NCI-H1417 treated with DMSO at 0.1 percent for 48 hours (cell line): ENCODE measurements at places on chromosomes 2 and 18.
A peak's percentile ranks its signal among the peaks of the same experiment; 100 is the strongest.

DNA sequence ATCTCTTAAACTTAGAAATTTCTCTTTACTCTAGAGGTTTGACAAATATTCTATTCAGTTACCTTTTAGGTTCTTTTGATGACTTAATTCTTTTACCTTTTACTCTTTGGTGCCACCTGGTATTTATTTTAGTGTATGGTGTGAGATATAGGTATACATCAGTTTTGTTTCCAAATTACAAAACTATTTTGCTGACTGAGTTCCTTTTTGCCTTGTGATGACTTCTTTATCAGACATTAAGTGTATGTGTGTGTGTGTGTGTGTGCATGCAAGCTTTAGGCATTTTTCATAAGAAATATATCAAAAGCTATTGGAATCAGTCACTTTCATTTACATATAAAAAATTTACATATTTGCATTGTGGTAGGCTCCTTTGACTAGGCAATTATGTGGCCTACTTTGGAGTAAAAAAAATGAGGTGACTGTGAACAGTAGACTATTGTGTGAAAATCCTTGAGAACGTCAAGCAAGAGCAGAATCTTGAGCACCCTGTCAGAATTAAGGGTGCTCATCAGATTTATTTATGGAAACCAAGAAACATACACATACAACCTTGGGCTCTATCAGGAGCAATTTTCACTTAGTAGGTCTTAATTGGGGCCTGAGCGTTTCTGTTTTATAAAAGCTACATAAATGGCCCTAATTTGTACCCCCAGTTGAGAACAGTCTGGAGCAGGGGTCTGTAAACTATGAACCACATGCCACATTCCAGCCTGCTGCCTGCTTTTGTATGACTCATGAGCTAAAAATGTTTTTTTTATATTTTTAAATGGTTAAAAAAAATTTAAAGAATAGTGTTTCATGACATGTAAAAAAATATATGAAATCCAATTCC is 415.9 kb downstream of the SLC4A3 start:
- no peak for DNase-seq

DNA sequence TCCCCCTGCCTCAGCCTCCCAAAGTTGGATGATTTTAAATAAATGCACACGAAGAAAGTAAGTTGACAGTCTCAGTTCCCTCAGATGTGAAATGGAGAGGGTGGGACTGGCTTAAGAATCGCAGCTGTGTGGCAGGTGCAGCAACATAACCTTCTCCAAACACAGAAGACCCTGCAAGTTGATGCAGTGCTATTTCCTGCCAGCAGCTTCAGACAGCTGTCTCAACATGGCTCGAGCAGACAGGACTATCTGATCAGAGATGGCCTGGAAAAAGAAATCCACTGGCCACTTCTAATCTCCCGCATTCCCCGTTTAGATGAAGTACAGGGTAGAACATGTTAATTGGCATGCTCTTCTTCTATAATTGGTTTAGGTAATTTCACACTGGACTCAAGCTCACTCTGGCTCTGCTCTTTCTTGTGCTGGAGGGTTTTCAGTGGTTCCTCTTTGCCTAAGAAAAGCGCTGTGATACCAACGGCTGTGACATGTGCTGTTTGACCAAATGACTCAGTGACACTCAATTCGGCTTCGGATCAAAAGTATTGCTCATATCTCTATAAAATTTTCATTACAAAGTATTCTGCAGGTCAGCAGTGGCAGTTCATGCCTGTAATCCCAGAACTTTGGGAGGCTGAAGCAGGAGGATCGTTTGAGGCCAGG is 40.2 kb downstream of the MYOM1 start:
- DNase-seq: no peak

DNA sequence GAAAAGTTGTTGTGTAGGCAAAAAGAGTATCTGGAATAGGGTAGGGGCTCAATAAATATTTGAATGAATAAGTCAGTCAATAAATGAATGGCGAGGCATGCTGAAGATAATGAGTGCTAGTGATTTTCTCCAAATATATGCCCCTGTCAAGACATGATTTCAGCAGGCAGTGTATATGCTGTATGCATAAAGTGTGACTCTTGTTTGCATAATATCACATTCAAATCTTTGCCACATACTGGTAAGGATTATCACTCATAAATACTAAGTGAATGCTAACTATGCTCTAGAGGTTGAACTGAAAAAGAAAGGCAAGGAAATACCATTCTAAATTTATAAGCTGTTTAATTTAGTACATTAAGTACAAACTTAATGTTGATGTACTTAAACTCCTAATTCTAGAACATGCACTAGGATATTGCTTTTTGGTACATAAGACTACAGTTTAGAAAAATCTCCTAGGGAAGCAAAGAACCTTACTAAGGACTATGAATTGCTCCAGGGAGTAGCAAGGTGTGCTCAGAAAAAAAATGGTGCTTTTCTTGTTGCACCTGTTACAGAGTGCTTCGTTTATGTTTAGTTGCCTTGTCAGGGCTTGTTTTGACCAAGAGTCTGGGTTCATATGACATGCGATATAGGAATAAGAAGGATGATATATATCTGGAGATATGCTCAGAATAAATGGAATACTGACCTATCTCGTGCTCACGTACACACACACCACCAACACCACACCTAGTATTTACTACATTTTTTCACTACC is 224.0 kb upstream of the TANK start:
- DNase-seq: no peak

DNA sequence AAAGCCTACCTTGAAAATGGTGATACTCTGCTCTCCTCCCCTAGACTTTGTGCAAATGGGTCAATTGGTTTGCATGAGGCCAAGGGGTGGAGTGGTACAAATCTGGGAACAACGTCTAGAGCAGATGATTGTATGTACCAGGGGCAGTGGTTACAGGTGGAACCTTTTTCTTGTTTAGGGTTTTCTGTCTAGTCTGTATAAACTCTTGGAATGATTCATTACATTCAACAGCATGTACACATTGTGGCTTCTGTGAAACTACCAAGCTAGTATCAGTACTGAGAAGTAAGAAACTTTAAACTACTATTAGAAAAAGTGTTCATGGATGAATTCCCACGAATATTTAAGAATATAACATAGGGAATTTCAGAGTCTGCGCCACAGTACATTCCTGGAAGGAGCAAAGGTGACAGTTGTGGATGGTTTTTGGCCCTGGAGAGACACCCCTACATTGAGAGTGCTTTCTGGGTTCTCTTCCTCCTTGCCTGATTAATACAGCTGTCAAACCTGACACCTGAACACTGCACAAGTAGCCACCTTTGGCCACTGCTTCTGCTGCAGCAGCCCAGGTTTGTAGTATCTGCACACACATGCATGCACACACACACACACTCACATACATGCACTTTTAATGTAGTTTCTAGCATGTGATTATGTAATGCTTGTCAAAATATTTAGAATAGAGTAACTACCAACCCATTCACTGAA is 30.0 kb downstream of the CFAP221 start:
- no peak for DNase-seq

DNA sequence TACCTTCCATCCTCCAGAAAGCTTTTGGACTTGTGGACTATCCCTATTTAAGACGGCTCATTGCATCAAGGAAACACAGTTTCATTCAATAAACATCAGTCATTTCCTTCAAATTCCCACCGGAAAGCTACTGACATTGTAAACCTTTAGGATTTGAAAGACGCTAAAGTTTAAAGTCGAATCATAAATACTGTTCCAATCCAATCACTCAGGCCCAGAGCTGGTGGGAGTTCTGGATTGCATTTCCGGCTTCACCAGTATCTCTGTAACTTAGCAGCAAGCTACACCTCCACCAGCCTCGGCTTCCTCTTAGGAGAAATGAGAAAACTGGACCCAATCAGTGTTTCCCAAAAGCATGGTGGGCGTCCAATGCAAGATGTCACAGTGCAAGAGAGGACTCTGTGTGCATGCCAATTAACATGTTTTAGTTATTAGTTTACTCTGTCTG is 1.6 kb downstream of the WDFY1 start:
- DNase-seq: no peak

- DNase-seq: no peak
These were observed 35.1 kb downstream of the RAMP1 start for GRCh38 chr2:237894396-237894979.

GRCh38 chr2:168666339-168666738 is 136.1 kb upstream of the NOSTRIN start:
- no peak for DNase-seq

GRCh38 chr2:168086851-168087250 is 160.5 kb downstream of the STK39 start:
- DNase-seq: no peak

- no peak for DNase-seq
These were observed 181.1 kb upstream of the EPAS1 start for GRCh38 chr2:46116150-46116549.

- DNase-seq: no peak
These were observed 217.1 kb downstream of the MREG start for GRCh38 chr2:215796140-215796855.

- DNase-seq: no peak
These were observed 455.2 kb downstream of the THSD7B start for GRCh38 chr2:137220438-137220993.

- DNase-seq: no peak
These were observed 32.1 kb upstream of the RPL31 start for GRCh38 chr2:100969998-100970397.

DNA sequence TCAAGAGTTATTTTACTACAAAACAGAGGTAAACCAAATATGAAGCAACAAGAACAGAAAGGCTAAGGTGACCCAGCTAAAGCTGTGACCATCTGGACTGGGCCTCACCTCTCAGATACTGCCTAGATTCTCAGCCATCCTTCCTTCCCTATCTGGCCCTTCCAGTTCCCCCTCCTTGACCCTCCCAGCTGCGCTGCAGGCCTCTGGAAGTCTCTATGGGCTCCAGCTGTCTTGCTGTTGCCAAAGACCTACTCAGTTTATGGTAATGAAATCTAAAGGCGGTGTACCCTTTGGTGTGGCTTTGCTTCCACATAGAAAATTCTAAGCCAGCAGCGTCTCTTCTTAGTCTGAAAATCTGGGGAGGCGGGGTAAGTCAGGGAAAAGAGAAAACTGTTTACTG is 55.7 kb downstream of the ARHGEF33 start:
- DNase-seq: no peak

DNA sequence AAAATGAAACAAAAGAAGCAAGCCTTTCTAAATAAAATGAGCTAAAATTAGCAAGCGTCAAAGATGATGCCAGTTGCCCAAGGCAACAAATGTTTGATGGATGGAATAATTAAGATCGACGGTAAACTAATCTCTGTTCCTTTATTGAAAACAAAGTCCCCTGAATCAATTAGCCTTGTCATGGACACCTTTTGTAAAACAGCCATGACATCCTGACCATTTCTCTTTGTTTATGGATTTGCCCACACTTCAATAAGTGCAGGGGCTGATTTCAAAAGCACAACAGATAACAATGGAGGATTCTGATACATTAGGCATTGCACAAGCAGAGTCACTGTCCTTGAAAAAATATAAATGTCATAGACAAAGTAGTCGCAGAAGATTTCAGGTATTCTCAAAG is 160.1 kb upstream of the HNRNPA3 start:
- peak; percentile 50 for DNase-seq

- no peak for DNase-seq
These were observed 1668.7 kb downstream of the SUCLG1 start for GRCh38 chr2:82790206-82791021.

- no peak for DNase-seq
These were observed 464.1 kb downstream of the TNS1 start for GRCh38 chr2:217538719-217539118.

GRCh38 chr18:36700955-36701354 is 127.8 kb downstream of the TPGS2 start:
- no peak for DNase-seq

DNA sequence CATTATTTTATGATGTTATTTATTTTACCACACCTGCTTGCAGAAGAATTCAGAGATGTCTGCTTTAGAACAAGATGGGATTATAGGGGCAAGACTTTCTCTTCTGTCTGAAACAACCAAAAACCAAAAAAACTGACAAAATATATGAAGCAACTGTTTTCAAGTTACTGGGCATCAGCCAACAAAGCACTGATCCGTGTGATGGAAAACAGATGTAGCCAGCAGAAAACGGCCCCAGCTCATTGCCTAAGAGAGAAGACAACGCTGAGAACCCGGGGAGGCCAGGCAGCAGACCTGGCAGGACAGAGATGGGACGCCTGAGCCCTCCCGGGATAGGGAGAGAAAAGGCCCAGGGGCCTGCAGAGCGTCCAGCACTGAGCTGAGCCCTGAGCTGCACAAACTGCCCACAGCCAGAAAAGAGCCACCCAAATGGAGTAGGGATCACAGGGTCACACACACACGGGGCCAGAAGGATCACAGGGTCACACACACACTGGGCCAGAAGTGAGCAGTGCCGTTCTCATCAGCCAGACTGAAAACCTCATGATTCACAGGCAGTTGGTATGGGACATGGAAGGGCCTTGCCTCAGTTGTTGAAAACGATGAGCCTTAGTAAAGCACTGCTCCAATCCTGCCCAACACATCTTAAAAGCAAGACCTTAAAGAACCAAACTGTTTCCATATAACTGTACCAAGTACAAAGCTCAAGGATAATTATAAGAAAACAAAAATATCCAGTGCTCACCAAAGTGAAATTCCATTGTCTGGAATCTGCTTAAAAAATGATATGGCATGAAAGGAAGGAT is 12.1 kb downstream of the PXDN start:
- DNase-seq: no peak

GRCh38 chr2:88639865-88640264 is 12.6 kb upstream of the EIF2AK3 start:
- no peak for DNase-seq

GRCh38 chr2:180910831-180911665 is 69.4 kb upstream of the UBE2E3 start:
- DNase-seq: no peak

GRCh38 chr2:158748926-158749590 is 46.1 kb upstream of the DAPL1 start:
- DNase-seq: no peak

GRCh38 chr2:74552914-74553811 is 579 bp downstream of the LOXL3 start:
- DNase-seq: no peak

- no peak for DNase-seq
These were observed 7.2 kb downstream of the SP5 start for GRCh38 chr2:170722301-170722700.

GRCh38 chr18:64244571-64244970 is 95.7 kb upstream of the LINC00305 start:
- no peak for DNase-seq

DNA sequence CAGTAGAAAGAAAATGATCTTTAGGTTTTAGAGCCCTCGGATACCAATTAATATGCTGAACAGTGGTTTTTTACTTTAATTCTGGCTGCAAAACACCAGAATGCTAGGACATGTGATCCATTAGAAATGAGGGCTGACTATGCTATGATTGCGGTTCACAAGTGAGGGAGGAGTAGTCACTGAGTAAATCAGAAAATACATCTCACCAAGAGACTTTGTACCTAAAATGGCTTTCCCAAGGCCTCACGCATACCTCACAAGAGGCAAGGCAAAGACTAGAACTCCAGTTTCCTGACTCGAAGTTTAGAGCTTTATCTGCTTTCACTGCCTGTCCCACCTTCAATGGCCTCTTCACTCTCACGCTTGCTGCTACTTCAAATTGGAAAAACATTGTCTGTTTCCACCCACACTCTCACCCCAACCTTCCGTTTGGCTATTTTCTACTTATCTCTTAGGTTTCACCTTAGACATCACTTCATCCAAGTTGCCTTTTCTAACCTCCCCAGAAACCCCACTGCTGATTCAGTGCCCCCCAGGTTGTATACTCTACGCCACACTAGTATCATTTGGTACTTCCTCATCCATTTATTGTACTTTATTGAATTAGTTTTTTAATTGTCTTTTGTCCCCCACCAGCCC is 5.1 kb upstream of the MBD2 start:
- DNase-seq: no peak

- DNase-seq: no peak
These were observed 1.1 kb downstream of the DYSF start for GRCh38 chr2:71454221-71455010.
